ENCODE measurements at places on chromosomes 12 and 14.
A peak's percentile ranks its signal among the peaks of the same experiment; 100 is the strongest.

- no peak for DNase-seq
Observed at GRCh38 chr12:51961834-51962233, 10.3 kb downstream of the ACVR1B start.

DNA sequence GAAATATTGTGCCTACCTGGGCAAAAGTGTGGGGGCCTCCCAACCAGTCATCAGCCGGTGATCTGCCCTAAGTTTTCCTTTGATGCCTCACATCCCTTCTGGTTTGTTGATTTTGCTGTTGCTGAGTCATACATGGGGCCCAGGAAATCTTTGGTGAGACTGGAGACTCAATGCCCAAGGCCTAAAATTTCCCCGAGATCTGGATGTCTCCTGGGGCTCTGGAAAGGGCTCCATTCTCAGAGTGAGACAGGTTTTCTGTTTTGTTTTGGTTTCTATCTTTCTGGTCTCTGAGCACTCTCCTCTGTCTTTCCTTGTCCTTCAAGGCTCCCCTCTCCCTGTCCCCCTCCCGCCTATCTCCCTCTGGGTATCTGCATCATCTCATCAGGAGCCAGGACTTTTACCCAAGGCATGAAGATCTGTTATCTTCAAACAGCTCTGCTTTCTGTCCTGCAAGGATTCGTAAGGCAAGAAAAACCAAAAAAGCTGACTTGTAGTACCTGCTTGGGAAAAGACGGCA, 152.8 kb upstream of the MAX start:
- no peak for DNase-seq

GRCh38 chr14:76550534-76550933, 174.6 kb downstream of the ESRRB start:
- DNase-seq, result no peak

GRCh38 chr12:113003636-113004035, 25.3 kb downstream of the OAS2 start:
- no peak for DNase-seq

- no peak for DNase-seq
Observed at GRCh38 chr14:83638748-83639504, 1891.0 kb upstream of the FLRT2 start.

GRCh38 chr12:131962069-131962468, 12.3 kb downstream of the EP400 start:
- no peak for DNase-seq

DNA sequence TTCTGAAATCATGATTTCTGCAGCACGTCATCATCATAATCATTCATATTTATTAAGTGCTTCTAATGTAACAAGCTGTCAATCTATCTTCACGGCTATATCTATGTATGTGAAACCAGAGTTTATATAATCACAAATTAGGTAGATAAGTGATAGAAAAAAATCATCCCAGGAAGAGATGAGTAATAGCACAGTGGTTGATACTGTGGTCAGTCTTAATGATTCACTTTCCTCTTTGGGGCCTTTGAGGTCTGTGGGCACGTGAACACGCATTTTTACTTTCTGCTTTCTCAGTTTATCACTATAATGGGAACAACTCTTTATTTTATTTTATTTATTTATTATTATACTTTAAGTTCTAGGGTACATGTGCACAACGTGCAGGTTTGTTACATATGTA, 265.9 kb upstream of the NOVA1 start:
- no peak for DNase-seq

DNA sequence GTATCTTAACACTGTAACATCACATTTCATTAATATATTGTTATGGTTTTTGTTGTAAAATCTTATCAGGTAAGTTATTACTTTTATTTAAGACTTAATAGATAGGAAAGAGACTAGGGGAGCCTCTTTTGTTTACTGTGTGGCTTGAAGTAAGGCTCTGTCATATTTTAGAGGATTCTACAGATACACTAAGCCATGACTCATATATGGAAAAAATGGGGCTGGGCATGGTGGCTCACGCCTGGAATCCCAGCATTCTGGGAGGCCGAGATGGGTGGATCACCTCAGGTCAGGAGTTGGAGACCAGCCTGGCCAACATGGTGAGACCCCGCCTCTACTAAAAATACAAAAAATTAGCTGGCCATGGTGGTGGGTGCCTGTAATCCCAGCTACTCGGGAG, 23.6 kb upstream of the NPFF start:
- no peak for DNase-seq

GRCh38 chr12:90515199-90516175, 439.5 kb downstream of the CCER1 start:
- no peak for DNase-seq

GRCh38 chr12:31298515-31298910, 27.4 kb downstream of the SINHCAF start:
- DNase-seq, result no peak

GRCh38 chr12:130104571-130105106, 57.6 kb upstream of the FZD10 start:
- DNase-seq, result no peak

DNA sequence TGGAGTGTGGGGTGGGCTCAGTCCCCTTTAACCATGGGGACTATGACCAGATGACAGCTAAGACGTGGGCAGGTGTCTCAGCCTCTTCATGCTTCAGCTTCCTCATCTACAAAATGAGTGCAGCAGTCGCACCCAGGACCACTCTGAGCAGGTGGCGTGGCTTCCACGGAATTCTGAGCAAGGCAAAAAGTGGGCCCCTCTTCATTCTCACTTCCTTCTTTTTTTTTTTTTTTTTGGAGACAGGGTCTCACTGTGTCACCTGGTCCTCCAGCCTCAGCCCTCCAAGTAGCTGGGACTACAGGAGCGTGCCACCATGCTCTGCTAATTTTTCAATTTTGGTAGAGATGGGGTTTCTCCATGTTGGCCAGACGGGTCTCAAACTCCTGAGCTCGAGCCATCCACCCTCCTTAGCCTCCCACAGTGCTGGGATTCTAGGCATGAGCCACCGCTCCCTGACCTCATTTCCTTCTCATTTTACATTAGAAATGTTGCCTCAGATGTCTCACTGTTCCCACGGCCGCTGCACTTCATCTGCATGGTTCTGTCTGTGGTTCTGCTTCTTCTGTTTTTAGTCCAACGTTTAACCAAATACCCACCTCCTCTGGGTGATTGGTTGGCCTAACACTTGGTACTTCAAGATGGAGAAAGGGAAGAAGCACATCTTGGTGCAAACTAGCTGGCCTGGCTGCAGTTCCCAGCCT, 41.3 kb upstream of the BCL7A start:
- peak; percentile 18 for DNase-seq

DNA sequence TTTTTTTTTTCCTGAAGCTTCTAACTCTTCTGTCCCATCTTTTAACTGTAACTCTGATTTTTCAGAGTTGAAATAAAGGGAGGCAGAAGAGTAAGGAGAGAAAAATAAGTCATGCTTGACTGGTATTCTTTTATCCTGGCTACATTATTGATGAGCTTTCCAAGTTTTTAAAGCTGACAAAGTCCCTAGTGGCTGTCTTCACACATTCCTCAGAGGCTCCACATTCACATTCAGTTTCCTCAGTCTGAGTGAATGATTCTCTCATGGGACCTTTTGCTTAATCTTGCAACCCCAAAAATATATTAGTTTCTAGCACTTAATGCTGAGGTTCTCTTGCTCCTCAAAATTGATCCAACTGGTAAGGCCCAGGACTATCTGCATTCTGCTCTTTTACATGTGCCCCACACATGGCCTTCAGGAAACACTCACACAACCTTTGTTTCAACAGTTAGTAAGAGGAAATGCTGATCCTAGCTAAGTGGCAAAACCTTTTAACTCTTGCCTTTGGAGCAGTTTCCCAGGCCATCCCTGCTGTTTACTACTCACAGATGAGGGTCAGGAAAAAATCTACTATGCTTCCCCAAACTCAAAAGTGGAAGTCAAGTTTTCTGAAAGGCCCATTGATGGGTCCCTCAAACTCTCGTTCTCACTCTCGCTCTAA, 61.7 kb upstream of the SLC6A15 start:
- no peak for DNase-seq

All from CD4-positive, alpha-beta T cell treated with Interleukin-12 subunit alpha and Interleukin-12 subunit beta, for 1 hour (primary cell).